A549 (cell line): ENCODE measurements at places on chromosomes 4 and X. TPM values are rescaled to one million over a fixed set of nuclear protein-coding genes. Genes with fewer than 3 reads are reported as not detected.
A peak's percentile ranks its signal among the peaks of the same experiment; 100 is the strongest.

- DNase-seq, result no peak
Measured at GRCh38 chr4:11618666-11619282, 190.1 kb upstream of the HS3ST1 start.

GSX2 gene
- polyA plus RNA-seq, result not detected in 3 replicates

CRLF2 gene
- 0.07 to 0.25 TPM (median 0.08 TPM) in 3 replicates for polyA plus RNA-seq

DCTD gene
- polyA plus RNA-seq, result 74.4 to 77.2 TPM (median 76.9 TPM) in 3 replicates

GRCh38 chrX:127702527-127702926 lies 349.7 kb downstream of the ACTRT1 start:
- DNase-seq, result no peak

GRCh38 chrX:15143050-15143824 lies 126.6 kb downstream of the ASB9 start:
- peak; percentile 50 for DNase-seq

GRCh38 chrX:77953708-77954107 lies 15.7 kb downstream of the PGAM4 start:
- DNase-seq, result no peak

UGT2B15 gene
- 0.07 to 0.09 TPM (median 0.08 TPM) in 3 replicates for polyA plus RNA-seq

GRCh38 chr4:112119353-112119783 lies 25.9 kb upstream of the FAM241A start:
- DNase-seq, result no peak

DNA sequence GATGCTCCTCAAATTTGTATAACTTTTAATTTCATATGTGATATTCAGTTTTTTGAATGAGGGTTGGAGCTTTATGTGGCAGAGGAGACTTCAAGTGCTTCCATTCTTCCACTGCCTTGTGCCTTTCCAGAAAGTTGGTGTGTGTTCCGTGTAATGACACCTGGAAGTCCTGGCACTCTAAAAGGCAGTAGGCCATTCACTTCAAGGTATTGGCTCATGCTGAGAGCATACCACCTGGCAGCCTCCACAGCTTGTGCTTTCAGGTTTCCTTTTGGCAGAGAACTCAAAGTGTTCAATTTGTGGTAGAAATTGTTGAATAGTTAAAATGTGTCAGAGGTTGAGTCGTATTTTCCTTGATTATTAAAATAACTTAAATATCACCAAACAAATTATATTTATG lies 49.6 kb downstream of the GRIA2 start:
- no peak for DNase-seq

PABPC5 gene
- not detected in 3 replicates for polyA plus RNA-seq

DNA sequence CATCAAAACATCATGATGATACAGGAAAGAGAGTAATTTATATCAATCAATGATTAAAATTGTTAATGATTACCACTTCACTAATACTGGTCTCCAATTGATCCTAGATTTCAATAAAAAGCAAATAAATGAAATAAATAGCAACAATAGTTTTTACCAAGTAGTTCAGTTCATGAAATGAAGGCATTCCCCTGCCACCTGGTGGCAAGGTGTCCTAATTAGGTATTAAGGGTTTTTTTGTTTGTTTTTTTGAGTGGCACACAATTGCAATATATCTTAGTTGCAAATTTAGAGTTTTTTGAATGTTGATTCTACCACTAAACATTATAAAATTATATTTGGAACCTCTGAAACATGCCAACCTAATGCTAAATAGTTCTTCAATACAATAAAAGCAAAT lies 157.4 kb upstream of the PDE5A start:
- DNase-seq, result no peak

- peak; percentile 18 for DNase-seq
Measured at GRCh38 chrX:100654261-100654660, 10.3 kb downstream of the SRPX2 start.

GRCh38 chr4:155491336-155492120 lies 114.8 kb upstream of the MAP9 start:
- no peak for DNase-seq

DNA sequence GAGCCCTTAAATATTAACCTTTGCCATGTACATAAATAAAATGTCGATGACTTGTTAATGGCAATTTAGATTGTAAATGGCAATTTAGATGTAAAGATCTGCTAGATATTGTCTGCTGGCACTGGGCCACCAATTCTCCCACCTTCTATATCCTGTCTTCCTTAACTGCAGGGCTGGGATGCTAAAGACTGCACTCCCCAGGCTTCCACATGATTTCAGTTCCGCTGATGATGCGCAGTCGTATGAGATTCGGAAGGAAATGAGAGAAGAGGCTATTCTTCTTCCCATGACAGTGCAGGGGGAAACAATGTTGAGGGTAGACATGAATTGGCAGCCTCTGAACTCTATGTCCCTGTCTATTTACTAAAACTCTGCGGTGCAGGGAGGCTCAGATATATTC lies 55.7 kb downstream of the PITX2 start:
- no peak for DNase-seq

DNA sequence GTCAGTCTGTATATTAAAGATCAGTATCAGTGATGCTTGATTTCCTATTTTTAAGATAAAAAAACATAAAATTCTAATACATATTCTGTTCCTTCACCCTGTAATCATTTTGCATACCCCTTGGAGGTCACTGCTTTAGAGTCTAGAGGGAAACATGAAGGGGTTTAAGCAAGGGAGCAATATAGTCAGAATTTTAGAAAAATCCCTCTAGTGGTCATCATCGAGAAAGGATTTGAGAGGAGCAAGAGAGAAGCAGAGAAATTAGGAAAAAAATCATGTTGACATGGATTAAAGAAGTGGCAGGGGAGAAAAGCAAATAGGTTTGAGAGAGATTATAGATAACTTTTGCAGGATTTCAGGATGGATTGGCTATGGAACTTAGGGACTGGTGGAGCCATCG lies 11.1 kb downstream of the APEX2 start:
- DNase-seq, result no peak

GRCh38 chr4:94540476-94540875 lies 88.7 kb downstream of the PDLIM5 start:
- DNase-seq, result no peak

PCGF3 gene
- polyA plus RNA-seq, result 14.2 to 17.8 TPM (median 15.9 TPM) in 3 replicates

GRCh38 chr4:112637552-112637866 lies 566 bp downstream of the LARP7 start:
- no peak for DNase-seq

PPP1R2C gene
- polyA plus RNA-seq, result not detected in 3 replicates

FAM9C gene
- polyA plus RNA-seq, result 0.03 TPM in 1 of 3 replicates, not detected in the others

ABCG2 gene
- polyA plus RNA-seq, result 27.9 to 29.0 TPM (median 28.1 TPM) in 3 replicates

DNA sequence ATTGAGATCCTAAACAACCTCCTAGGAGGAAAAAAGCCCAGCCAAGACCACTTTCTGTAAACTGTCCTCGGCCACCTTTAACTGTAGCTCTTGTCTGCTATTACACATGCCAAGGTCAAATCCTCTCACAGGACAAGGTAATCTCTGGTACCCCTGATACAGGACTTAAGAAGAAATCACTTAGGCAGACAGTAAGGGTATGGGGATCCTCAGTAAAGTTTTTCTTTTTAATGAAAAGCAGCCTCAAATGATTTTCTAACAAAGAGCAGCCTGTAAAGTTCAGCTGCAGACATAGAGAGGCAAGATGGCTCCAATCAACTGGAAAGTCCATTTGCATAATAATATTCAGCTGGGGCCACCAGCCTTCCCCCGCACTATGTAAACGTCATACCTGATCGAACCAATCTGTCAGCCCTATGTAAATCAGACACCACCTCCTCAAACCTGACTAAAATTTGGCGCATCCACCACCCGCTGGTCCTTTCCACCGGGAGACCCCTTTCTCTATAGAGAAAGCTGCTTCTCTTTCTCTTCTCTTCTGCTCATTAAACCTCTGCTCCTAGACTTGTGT lies 14.6 kb upstream of the MPP1 start:
- DNase-seq, result no peak

- no peak for DNase-seq
Measured at GRCh38 chr4:41455206-41455605, 82.8 kb upstream of the LIMCH1 start.

GRCh38 chr4:129788486-129788885 lies 692.5 kb downstream of the C4orf33 start:
- DNase-seq, result no peak

DNA sequence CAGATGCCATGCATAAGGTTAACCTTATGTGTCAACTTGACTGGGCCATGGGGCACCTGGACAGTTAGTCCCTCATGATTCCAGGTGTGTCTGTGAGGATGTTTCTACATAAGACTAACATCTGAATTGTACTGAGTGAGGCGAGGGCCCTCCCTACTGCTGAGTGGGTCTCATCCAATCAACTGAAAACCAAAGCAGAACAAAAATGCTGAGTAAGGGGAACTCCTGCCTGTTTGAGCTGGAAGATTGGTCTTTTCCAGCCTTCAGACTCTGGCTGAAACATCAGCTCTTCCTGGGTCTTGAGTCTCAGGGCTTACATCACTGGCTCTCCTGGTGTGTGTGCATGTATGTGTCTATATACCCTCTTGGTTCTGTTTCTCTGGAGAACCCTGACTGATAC lies 13.8 kb downstream of the NELFA start:
- no peak for DNase-seq

DNA sequence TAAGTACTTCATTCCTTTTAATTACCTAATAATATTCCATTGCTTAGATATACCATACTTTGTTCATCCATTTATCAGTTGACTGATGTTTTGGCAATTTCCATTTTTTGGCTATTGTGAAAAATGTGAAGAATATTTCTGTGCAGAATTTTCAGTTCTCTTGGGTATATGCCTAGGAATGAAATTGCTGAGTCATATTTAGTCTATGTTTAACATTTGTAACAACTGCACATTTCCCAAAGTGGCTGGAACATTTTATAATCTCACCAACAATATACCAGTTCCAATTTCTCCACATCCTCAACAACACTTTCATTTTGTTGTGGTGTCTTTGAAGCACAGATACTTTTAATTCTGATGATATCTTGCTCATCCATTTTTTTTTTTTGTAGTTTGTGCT lies 215.5 kb downstream of the PDGFC start:
- DNase-seq, result no peak
